ENCODE measurements at places on chromosomes 2 and 18. TPM values are rescaled to one million over a fixed set of nuclear protein-coding genes. Genes with fewer than 3 reads are reported as not detected.
A peak's percentile ranks its signal among the peaks of the same experiment; 100 is the strongest.

DNA sequence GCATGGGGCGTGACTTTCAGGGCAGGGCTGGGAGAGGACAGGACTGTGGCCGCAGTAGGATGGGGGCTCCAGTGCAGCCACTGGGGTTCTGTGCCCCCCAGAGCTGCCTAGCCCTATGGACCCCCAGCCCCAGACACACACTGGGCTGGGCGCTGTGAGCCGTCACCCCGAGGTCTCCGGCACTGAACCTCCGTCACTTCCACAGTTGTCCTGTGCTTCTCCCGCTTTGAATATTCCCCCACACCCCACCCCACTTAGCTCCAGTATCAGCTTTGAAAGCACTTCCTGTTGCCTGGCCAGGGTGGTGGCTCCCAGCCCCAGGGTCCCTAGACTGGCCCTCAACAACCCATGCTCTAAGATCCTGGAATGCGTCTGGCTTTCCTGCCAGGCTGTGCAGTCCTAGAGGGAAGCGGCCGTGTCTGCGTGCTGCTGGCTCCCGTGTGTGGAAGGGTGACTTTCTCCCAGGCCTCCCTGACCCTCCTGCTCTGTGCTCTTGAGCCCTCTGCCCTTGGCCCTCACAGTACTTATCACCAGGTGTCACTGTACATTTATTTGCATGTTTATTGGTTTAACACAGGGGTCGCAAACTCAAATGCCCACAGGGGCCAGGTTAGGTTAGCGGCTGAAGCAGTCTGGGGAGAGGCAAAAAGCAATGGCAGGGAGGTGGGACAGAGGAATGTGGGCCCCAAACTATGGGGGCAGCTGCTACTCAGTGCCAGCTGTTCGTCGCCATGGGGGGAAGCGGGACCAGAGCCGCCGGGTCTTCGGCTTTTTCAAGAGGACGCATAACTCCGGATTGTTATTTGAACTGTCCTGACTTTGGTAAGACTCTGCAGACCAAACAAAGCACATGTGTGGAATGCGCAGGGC is 9.9 kb downstream of the OBSL1 start:
- DNase-seq = peak; percentile 39

LYPD6B gene
- total RNA-seq = 3.2 TPM

GPBAR1 gene
- total RNA-seq = 3.2 TPM

DNA sequence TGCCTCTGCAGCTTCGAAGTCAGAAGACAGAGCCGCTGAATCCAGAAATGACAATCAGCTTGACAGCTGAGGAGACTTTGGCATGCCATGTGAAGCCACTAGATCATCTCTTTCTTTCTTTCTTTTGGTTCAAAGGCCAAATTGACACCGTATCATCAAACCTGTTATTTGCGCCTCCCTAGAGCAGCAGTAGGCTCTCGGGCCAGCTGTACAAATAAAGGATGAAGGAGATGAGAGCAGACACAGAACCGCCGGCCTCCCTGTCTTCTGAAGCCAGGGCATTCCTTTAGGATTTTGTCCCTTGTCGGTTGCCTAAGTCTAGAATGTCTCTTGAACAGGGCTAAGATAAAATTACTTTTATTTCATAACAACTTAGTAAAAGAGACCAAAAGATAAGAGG is 36.8 kb downstream of the COL4A4 start:
- no peak for DNase-seq

ADRA2B gene
- 0.21 TPM for total RNA-seq

THADA gene
- 35.9 TPM for total RNA-seq

DNA sequence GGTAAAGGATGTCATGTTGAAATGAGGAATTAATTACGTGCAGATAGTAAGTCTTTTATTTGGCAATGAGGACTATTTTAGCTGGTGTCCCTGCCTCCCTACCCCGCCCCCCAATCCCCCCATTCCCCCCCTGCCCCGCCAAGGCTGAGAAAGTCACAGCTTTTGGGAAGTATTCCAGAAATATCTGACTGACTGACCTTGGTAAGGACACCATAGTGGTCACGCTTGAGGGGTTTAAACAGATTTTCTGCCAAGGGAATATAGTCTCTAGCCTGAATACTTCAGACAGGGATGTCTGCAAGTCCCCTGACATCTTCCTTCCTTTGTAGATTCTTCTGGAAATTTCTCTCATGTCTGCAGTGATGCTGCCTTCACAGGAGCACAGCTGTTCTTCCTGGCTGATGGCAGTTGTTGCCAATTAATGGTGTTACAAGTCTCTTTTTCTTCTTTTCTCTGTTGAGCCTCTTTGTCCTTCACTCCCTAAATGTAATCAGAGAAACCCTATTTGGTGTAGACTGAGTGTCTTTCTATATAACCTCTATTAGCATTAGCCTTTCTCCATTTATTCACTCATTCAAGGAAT is 53.7 kb upstream of the MGAT5 start:
- no peak for DNase-seq

SAP130 gene
- total RNA-seq = 6.9 TPM

- DNase-seq = no peak
Observed at GRCh38 chr2:187658952-187659525, 104.8 kb upstream of the TFPI start.

- no peak for DNase-seq
Observed at GRCh38 chr2:102367331-102367971, 11.9 kb downstream of the IL18R1 start.

DNA sequence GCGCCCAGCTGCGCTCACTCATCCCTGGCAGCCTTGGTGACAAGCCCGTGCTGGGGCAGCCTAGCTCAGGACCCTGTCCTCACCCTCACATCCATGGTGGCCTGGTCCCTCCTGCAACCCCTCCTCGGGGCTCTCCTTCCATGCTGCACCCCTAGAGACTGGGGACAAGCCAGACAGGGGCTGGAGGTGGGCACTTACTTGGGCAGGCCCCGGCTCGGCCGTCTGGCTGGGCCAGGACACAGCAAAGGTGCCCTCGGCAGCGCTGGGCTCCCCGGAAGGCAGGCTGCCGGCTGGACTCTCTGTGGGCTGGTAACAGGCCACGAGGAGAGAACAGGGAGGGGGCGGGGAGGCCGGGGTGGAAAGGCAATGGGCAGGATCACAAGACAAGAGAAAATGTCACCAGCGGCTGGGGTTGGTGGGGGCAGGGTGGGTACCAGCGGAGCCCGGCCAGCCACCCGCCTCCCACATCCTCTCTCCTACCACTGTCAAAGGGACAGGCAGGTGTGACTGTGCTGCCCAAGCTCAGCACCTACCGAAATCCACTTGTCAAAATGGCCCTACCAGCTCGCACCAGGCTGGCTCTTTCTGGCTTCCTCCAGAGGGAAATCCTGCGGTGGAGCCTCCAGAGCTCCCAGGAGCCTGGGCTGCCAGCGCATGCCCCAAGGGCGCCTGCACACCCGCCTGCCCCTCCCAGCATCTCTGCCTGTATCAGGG is 54.7 kb downstream of the BIN1 start:
- no peak for DNase-seq

ACVR1C gene
- 0.82 TPM for total RNA-seq

DNA sequence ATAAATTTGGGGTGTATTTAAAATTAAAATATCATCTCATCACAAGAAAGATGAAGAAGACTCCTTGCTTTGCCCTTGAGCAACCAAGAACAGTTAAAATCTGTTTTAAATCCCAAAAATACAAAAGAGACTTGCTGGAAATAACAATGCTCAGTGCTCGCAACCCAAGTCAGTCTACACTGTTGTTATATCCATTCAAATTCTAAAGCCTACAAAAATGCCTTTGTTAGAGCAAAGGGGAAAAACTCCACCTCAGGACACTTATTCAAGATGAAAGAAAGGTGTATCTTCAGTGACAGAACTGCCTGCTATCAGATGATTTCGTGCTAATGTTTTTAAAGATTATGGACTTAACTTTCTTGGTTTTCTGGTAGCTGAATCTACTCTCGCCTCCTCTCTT is 111.9 kb upstream of the TANK start:
- no peak for DNase-seq

GRCh38 chr18:5370332-5370731 is 74.8 kb upstream of the ZBTB14 start:
- DNase-seq = peak; percentile 56

DNA sequence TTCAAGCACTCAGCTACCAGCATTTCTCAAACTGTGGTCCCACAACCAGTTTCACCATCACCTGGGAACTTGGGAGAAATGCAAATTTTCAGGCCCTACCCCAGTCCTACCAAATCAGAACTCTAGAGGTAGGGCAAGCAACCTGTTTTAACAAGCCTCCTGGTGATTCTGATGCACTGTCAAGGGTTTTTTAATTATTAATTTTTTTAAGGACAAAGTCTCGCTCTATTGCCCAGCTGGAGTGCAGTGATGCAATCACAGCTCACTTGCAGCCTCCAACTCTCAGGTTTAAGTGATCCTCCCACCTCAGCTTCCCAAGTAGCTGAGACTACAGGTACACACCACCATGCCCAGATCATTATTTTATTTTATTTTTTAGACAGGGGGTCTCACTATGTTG is 7.8 kb downstream of the ACMSD start:
- no peak for DNase-seq

ASIC4 gene
- total RNA-seq = 0.43 TPM

DNA sequence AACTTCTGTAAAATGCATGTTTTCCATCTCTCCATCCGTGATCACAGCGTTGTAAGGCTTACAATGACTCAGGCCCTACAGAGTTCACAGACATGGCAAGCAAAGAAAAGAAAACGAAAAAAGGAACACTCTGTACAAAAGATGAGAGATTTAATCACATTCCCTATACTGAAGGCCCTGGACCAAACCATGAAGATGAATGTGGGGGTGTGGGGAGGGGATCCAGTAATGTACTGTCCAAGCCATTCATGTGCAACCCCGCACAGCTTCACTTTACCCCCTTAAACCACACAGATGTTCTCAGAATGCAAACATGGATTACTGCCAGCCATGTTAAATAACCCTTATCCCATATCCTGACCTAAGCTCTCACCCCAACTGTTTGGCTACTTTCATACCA is 391.1 kb downstream of the NCKAP5 start:
- DNase-seq = no peak

- DNase-seq = no peak
Observed at GRCh38 chr2:27809761-27810241, 38.3 kb downstream of the MRPL33 start.

- no peak for DNase-seq
Observed at GRCh38 chr18:59729781-59730180, 32.6 kb upstream of the CCBE1 start.

CDK15 gene
- total RNA-seq = 0.11 TPM

DNA sequence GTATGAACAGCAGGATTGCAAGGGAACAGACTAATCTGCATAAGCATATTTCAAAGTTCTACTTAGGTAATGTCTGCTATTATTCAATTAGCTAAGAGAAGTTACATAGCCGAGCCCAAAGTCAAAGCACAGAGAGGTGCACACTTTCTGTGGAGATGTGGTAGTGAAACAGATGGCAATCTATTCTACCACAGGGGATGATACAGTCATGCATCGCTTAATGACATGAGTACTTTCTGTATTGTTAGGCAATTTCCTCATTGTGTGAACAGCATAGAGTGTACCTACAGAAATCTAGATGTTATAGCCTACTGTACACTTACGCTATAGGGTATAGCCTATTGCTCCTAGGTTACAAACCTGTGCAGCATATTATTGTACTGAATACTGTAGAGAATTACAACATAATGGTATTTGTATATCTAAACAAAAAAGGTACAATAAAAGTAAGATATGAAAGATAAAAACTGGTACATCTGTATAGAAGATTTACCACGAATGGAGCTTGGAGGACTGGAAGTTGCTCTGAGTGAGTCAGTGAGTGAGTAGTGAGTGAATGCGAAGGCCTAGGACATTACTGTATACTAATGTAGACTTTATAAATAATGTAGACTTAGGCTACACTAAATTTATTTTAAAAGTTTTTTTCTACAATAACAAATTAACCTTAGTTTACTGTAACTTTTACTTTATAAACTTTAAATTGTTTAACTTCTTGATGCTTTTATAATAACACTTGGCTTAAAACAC is 197.6 kb downstream of the MBD5 start:
- no peak for DNase-seq

DNA sequence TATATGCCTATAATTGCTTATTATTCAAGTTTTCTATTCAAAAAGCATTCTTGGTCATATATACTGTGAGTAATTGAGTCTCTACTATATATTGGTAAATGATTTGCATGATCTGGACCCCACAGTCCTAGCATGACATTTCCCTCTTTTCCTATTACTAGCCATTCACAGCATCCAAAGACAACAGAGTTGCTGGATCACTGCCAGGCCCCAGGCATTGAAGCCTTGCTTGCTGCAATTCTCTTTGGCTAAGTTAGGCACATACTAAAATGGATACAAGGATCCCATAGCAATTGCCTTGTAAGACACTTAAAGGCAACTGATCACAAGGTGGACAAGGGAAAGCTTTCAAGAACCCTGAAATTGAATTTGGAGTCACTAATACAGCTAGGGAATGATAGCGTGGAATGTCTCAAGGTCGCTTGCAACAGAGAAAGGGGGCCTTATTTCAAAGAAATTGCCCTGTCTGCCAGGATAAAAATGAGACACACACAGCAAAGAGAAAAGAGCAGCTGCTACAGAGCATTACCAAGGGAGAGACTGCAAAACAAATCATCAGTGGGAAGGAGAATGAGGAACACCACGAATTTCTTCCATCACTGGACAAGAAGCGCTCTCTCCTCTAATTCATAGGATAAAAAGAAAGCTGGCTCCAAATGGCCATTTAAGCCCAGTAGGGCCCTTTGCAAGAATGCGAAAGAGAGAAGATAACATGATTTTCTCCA is 77.1 kb upstream of the EPHA4 start:
- peak; percentile 38 for DNase-seq

KHK gene
- total RNA-seq = 1.6 TPM

- no peak for DNase-seq
Observed at GRCh38 chr2:128280901-128281321, 37.8 kb downstream of the HS6ST1 start.

- no peak for DNase-seq
Observed at GRCh38 chr2:6017736-6018286, 325.6 kb downstream of the SOX11 start.

DNA sequence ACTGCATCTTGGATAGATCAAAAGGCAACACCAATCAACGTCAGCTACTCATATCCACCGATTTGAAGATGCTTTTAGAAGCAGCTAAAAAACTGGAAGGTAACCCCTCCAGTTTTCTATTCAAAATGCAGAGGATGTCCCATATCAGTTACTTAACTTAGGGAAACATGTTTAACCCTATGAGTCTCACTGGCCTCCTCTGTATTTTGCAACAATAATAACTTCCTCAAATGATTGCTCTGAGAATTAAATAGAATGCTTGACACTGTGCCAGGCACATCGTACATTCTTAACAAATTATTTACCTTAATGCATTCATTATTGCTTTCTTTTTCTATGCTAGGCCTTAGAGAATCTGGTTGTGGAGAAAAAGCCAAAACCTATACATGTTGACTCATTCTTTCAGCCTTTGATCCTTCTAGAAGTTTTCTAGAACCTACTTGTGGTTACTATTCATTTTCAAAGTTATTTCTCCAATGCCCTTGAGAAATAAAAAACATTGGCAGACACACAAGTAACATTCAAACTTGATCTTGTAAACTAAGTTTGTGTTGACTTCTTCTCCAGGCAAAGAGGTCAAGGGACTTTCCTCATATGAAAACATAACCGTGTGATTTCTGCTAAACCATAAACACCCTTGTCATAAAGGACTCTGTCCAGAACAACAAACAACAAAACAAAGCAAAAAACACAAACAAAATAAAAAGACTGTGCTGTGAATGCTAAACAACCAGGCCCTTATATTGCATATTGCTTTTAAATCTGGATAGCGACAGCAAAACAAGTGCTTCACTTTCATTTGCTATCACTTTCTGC is 4.6 kb downstream of the DOCK10 start:
- no peak for DNase-seq

- DNase-seq = no peak
Observed at GRCh38 chr2:156436497-156437085, 412 bp downstream of the GPD2 start.
